ENCODE measurements at places on chromosomes 4 and X.
A peak's percentile ranks its signal among the peaks of the same experiment; 100 is the strongest.

GRCh38 chr4:24850674-24851073 is 55.3 kb downstream of the SOD3 start:
- DNase-seq, result no peak

GRCh38 chrX:153667281-153667955 is 6.2 kb downstream of the PNCK start:
- DNase-seq, result peak; percentile 77

GRCh38 chrX:101408532-101408841 is 465 bp downstream of the HNRNPH2 start:
- no peak for DNase-seq

DNA sequence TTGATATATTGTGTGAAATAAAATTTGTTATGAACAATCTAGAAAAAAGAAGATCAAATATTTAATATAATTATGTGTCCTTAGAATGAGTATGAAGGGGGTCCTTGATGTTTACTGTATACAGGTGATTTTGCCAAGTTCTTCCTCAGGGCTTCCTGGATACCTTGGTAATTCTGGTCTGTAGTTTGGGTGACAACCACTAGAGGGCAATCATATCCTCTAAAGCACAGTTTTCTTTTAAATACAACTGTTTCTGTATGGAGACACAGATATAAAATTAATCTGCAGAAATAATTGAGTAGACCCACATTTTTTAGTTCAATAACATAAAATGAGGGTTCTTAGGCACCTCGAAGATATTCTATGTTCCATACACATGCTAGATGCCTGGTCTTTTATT is 157.7 kb downstream of the SPANXN1 start:
- DNase-seq, result no peak

DNA sequence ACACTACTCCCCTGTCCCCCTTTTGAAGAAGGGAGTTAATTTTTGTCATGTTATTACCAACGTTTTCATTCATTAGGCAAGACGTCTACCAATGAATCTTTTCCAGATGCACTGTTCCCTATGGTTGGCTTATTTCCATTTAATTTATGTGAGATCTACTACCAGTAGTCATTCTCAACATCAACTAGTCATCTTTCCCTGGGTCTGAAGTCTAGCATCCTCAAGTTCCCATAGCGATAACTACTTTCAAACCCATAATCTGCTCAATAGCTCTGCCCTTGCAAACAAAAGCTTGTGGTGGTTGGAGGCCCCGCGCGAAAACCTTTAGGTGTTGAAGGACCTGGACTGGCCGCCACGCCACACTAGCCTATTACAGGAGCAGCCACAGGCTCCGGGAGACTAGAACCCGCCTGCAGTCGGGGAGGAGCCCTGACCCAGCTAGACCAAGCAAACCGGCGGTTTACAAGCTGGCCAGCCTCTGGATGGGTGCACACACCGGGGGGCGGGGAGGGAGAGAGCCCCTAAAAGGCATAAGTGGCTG is 746 bp downstream of the PPAT start:
- no peak for DNase-seq

DNA sequence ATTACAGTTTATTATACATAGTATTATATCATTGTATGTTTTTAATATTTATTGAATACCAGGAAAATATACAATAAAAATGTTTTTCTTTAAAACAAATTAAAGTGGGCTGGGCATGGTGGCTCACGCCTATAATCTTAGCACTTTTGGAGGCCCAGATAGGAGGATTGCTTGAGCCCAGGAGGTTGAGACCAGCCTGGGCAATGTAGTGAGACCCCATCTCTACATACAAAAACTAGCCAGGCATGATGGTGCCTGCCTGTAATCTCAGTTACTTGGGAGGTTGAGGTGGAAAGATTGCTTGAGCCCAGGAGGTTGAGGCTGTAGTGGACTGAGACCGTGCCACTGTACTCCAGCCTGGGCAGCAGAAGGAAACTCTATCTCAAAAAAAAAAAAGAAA is 38.3 kb upstream of the PDS5A start:
- DNase-seq, result no peak

GRCh38 chr4:74056858-74057562 is 18.5 kb upstream of the CXCL3 start:
- DNase-seq, result no peak

DNA sequence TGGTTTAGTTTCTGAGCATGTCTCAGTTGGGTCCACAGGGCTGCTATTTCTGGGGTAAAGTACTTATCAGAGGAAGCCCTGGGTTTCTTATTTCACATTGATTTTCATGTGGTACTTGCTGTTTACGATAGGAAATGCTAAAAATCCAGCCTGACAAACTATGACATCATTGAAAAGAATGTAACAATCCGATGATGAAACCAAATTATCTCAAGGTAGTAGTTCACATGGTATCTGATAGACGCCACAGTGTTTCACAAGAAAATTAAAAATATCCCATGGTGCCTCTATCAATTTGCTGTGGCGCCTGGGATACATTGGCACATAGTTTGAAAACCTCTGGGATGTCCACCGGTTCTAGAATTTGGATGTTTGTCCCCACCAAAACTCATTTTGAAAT is 418.9 kb upstream of the RPS6KA3 start:
- no peak for DNase-seq

- DNase-seq, result peak; percentile 88
Observed at GRCh38 chr4:13546941-13547484, 2.7 kb upstream of the NKX3-2 start.

DNA sequence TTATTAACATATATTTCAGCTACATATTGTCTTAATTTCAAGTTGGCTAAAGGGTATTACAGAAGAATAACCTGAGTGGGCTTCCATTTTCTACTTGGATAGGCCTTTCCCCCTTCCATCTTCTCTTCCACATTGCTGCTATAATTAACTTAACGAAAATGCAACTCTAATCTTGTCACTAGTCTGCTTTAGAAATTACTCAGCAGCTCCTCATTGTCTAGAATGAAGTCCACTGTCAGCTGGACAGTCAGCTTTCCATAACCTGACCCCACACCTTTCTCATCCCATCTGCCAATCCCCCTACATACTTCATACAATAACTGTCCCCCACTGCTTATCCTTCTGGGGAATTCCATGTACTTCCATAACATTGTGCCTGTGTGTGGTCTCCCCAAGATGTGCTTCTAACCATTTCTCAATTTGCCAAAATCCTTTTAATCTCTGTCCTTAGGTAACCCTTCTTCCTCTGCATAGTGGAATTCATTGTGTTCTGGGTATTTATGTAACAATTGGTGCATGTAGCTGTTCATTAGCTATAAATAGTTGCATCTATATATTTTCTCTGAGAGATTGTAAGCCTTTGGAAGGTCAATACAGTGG is 4.8 kb downstream of the MND1 start:
- no peak for DNase-seq

GRCh38 chr4:38325629-38325913 is 338.4 kb upstream of the KLF3 start:
- DNase-seq, result no peak

DNA sequence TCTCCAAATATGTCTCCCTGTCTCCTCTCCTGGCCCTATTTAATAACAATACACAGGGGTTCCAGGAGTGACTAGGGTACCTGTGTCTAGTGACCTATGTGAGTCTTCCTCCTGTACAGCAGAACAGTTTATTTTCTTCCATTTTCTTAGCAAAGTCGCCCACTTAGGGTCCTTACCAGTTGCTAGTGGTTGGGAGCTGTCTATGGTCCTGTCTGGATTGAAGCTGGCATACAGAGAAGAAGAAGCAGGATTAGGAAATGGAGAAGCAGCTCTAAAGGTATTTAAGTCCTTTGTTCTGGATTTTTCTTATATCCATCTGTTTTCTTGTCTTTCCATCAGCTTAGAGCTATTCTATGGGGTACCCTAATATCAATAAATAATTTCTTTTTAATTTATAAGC is 587.1 kb upstream of the CPEB2 start:
- no peak for DNase-seq

- DNase-seq, result no peak
Observed at GRCh38 chr4:87009095-87009648, 74.4 kb downstream of the AFF1 start.

GRCh38 chr4:145216535-145216934 is 36.1 kb upstream of the OTUD4 start:
- DNase-seq, result no peak

DNA sequence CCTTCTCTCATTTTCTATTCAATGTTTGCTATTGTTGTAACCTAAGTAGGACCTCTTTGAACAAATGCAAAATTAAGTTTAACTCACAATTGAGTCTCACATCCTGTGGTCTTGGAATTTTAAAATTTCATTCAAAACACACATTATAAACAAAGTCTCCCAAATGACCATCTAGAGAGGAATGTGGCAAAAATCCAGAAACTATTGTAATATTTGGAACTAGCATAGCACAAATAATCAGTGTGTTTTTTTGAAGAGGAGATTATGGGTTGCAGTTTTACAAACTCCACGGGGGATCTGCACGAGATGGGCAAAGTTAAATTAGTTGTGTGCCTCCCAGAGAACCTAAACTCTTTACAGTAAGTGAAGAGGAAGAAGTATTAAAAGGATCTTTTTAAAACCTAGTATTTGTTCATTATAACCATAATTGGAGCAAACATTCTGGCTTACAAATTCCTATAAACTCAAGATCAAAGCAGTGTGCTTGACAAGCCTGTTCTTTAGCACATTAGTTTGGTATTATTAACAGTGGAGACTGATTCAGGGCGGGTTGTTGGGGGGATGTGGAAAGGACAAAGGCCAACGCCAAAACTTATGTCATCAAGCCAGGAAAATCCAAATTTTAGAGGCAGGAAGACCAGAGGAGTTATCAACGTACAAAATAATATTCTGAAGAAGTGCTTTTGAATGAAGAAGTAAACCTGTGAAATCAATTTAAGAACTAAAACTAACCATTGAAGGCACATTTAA is 22.4 kb upstream of the RBPJ start:
- no peak for DNase-seq

DNA sequence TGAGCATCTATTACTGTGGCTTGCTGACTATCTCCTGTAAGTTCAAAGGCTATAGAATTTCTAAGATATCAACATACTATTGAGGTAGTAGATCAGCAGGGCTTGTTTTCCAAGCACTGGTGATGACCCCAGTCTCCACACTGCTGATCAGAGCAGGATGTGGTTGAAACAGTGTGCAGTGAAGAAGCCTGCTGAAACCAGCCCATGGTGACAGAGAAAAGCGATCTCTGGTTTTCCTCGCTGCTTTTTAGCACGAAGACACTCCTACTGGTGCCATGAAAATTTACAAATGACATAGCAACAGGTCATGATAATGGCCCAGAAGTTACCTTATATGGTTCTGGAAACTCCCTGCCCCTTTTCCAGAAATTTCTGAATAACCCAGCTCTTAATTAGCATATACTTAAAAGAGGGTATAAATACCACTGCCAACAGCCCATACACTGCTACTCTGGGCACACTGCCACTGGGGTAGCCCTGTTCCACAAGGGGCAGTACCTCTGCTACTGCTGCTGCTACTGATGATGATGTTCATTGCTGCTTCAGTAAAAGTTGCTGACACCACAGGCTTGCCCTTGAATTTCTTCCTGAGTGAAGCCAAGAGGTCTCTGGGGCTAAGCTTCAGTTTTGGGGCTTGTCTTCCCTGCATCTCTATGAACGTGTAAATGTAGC is 1689.5 kb upstream of the PCDH10 start:
- DNase-seq, result no peak

GRCh38 chr4:184978211-184978610 is 40.1 kb upstream of the HELT start:
- no peak for DNase-seq

DNA sequence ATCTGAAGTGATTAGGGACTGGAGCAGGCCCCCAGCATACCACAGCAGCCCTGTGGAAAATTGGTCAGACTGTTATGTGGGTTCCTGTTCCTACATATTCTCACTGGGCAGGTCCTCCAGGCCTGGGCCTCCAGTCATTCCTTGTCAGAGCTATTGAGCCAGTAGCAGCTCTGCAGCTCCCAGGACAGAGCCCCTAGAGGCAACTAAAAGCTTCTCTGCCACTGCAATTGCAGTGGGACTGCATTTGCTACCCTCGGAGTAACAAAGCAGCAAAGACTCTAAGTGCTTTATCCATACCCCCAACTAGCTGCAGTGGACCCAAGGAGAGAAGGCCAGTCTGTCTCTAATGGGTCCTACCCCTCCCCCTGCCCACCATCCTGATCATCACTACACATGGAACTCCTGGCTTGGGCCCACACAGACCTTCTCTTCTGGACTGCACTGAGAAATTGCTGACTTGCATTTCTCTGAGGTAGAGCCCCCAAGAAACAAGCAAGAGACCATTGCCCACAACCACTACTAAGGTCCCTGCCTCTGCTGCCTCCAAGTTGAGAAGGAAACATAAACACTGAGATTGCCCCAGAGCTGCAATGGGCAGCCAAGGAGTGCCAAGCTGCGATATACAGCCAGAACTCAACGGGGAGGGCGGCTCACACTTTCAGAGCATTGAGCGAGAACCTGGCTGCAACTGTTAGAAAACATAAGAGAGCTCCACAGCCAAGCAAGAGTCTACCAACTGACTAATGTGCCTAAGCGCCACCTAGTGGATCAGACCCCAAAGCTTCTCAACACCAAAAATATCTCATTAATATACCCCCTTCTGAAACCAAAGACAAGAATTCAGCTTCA is 738.7 kb upstream of the NDST4 start:
- DNase-seq, result no peak

GRCh38 chr4:4425119-4425690 is 38.3 kb downstream of the NSG1 start:
- peak; percentile 9 for DNase-seq

- DNase-seq, result no peak
Observed at GRCh38 chrX:1231850-1232465, 19.5 kb upstream of the CRLF2 start.

GRCh38 chrX:123108513-123109427 is 75.3 kb upstream of the GRIA3 start:
- no peak for DNase-seq

DNA sequence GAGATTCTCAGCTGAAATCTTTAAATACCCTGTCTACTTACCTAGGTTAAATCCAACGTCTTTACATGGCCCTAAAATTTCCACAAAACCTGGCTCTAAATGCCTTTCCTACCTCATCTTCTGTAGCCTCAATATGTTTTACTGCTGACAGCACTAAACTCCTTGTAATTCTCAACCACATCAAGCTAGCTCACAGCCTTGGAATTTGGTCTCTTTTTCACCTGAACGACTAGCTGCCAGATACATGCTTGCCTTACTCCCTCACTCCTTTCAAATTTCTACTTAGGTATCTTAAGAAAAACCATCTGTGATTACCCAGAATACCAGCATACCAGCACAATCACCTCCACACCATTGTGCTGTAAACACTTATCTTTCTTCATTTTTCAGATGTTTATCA is 635.6 kb upstream of the PCDH10 start:
- DNase-seq, result no peak

DNA sequence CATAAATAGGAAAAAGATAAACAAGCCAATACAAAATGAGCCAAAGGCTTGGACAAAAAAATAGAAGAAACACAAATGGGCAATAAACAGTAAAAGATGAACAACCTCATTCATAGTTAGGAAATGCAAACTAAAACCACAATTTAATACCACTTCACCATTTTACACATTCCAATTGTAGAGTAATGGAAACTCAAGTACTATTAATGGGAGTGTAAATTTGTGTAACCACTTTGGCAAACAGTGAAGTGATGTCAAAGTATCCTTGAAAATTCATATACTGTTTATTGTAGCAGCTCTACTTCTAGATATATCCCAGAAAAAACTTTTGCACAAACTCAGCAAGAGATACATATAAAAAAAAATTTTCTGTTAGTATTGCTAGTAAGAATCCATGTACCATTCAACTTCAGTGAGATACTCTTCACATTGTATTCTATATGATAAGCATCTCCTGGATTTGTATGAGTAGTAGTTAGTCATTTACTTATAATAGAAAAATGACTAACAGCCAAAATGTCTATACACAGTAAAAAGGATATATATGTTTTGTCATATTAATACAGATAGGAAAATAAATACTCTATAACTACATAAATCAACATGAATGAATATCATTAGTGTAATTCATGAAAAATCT is 229.8 kb downstream of the DKK2 start:
- DNase-seq, result no peak
